Cerebellar nuclear complex (tissue), 1 donor: ENCODE measurements at places on chromosomes 7 and 10.

DNA sequence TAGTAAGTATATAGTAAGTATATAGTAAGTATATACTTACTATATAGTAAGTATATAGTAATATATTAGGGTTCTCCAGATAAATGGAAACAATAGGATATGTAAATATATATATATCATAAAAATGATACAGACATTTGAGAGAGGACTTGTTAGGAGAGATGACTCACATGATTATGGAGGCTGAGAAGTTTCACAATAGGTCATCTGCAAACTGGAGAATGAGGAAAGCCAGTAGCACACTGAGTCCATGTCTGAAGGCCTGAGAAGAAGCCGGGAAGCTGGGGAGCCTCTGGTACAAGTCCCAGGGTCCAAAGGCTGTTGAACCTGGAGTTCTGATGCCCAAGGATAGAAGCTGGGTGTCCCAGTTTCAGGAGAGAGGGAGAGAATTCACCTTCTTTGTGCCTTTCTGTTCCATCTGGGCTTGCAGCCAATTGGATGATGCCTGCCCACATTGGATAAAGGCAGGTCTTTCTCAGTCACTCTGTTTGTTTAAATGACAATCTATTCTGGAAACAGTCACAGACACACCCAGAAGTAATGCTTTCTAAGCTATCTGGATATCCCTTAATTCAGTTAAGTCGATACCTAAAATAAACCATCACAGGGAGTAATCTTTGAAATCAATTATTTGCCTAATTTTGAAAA lies 205.5 kb upstream of the CDC14C start:
- no peak for DNase-seq

- DNase-seq: no peak
These were observed 252.6 kb upstream of the ANKRD30A start for GRCh38 chr10:36872702-36873393.

- DNase-seq: no peak
These were observed 2.2 kb upstream of the TMEM168 start for GRCh38 chr7:112792441-112792840.

DNA sequence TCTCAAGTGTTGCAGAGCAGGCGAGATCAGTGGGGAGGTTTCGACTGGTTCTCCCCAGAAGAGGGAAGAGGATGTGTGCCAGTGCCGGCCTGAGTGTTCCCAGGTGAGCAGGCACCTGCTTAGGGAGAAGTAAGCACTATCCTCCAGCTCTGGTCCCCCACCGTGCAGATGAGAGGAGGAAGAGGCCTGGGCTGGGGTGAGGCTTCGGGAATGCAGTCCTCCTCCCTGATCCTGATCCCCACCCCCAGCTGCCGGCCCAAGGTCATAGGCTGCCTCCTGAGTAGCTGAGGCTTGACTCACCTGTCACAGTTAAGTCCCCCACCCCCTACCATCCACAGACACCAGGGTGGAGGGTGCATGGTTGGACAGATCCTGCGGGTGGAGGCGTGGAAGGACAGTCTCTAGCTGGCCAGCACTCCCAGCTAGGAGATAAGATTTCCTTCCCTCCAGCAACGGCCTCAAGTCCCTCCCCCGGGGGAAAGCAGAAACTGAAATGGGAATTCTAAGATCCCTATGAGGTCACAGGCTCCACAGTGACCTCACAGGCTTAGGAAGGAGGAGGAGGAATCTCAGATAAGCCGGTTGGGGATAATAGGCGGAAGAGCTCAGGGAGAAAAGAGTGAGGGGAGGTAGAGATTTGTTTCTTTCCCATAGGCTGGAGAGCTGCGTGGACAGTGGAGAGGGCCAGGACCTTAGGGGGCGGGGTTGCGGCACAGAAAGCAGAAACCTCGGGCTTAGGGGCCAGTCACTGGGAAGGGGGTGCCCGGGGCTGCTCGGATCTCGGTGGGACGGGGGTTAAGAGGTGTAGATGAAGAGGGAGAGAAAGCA lies 1.0 kb downstream of the LRCH4 start:
- no peak for DNase-seq

- no peak for DNase-seq
These were observed 534.7 kb downstream of the NRG3 start for GRCh38 chr10:82409671-82410070.

DNA sequence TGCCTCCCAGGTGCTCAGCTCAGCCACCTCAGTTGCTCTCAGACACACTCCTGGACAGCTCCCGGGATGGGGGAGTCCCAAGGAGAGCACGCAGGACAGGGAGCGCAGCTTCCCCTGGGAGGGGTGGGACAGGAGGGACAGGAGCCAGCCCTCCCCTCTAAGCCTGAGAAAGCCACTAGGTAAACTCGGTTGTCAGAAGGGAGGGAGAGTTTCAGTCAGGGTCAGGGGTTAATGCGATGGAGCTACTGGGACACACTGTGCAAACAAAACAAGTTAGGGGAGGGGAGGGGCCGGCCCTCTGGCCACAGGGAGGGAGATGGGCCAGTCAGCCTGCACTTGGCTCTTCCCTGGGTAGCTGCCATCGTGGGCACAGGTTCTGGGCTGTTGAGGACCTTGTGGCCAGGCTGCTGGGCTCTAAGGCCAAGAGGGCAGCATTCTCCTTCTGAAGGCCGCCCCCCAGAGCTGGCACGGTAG lies 31.1 kb downstream of the KAZALD1 start:
- no peak for DNase-seq

DNA sequence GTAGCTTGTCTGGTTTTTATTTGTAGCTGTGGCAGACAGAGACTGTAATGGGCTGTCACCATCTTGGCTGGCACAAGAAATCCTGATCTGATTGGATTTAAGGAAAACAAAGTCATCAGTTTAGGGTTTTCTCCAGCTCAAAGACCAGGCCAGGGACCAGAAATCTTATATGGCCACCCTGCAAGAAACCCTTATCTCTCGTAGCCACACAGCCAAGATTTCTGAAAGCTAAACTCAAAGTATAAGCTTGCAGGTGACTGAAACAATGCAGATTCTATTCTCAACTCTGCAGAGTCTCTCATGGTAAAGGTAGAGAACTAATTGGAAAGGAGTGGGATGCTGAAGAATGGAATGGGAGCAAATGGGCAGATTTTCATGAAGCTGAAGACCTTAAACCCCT lies 3.2 kb upstream of the ASB13 start:
- DNase-seq: no peak

DNA sequence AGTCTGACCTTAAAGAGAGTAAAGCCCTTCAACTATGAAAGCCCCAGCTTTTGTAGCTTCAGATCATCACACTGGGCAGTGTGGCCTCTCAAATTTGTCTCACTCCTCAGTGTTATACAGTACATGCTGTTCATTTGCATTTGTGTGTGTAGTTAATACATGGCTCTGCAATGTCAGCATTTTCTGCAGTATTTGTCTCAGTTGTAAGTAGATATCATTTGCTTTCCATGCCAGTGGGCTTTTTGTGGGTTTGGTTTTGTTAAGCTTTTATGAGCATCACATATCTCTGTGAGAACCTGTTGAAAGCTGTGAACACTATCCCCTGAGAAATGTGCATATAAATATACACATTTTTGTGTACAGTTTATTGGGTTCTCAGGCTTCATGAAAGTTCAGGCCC lies 57.0 kb downstream of the ZNF277 start:
- no peak for DNase-seq

DNA sequence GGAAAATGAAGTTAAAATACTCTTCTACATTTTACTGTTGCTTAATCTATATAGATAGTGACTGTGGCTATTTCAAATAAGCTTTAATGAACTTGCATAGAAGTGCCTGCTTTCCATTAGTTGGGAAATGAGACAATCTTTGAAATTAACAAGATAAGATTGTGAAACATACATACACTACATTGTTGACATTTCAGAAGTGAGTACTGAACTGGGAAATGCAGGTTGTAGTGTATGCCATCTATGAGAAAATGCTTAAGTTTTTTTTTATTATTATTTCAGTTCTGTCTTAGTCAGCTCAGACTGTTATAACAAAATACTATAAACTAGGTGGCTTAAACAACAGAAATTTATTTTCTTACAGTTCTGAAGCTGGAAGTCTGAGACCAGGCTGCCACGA lies 49.6 kb upstream of the CSTF2T start:
- DNase-seq: no peak

GRCh38 chr7:101558742-101559325 lies 70.3 kb downstream of the MYL10 start:
- no peak for DNase-seq

DNA sequence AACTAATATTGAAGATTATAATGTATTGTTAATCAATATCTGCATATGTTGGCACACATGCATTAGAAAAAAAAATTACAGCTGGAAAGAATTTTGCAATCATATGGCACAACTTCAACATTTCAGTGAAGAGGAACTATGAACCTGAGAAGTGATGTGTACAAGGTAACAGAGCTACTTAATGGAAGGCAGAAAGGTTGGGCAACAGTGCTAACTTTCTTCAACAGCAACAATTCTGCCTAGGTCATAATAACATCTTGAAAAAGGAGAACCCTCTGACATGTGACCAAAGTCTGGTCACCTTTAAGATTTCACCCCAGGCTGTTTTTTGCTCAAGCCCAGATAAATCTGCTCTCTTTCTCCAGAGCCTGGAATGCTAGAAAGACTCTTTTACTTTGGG lies 47.9 kb upstream of the SKAP2 start:
- no peak for DNase-seq

GRCh38 chr10:95820363-95820762 lies 64.4 kb downstream of the ENTPD1 start:
- DNase-seq: no peak

- DNase-seq: no peak
These were observed 569 bp downstream of the CAV1 start for GRCh38 chr7:116525298-116525912.
